ENCODE measurements at places on chromosomes 12 and 14.

DNA sequence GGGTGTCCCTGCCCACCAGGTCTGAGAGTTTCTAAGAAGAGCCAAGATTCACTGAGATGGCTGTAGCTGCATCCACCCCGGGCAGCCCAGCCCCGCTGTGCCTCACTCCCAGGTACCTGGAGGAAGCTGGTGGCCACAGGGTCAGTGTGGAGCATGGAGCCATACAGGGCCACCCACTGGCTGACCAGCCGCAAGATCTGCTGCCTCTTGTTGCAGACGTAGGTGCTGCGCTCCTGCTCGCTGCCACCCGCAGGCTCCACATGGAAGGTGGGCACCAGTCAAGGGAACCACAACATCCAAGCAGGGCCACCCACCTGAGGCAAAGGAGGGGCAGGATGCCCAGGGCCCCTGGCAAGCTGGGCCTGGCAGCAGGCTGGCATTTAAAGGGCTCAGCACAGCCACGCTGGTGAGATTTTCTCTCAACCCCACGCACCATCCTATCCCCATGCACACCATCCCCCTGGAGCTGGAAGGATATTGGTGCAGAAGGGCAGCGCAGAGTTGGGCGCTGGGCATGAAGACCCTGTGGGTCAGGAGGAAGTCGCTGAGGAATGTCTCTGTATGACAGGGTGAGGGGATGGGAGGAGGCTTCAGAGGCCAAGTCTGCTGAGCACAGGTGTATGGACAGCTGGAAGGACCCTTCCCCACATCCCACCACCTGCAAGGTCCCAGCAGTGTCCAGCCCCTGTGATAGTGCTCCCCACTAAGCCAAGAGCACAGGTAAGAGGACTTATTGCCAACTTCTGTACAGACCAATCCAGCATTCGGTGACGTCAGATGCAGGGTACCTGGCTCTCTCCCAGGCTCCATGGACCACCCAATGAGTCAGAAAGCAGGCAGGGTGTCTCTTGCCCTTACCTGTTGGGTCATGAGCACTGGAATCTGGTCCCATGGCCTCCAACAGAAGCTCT, 10.8 kb downstream of the RAPGEF3 start:
- DNase-seq, result no peak

GRCh38 chr12:470133-470532, 10.4 kb downstream of the B4GALNT3 start:
- no peak for DNase-seq

- DNase-seq, result peak; percentile 3
Measured at GRCh38 chr14:31745741-31746140, 184.5 kb downstream of the NUBPL start.

DNA sequence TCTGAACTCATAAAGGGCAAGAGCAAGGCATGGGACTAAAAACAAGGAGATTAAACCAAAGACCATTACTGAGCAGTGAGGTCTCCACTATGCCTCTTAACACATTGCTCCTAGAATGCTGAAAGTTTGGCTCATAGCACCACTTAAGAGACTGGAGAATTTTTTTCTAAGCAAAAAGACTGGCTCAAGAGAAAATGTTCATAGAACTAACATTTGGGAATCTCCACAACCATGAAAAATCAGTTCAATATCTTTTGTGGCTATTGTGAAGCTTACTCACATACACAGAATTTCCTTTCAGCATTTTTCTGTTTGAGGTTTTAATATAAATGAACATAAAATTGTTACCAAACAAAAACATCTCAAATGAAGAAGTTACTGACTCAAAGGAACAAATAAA, 255.8 kb downstream of the CCDC91 start:
- no peak for DNase-seq

DNA sequence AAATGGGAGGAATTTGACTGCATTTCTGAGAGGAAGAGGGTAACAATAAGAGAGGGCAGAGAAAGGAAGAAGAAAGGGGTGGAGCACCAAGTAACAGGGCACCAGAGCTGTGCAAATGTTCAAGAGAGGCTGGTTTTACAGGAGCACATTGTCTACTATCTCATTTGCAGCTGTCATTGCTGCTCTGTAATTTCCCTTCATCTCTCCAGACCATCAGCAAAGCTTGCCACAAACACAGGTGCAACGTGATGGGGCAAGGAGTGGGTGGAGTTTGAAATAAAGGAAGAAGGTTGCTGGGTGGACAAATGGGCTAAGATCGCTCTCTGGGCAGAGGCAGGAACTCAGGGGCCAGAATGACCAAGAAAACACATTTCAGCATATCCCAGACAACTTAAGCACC, 47.9 kb upstream of the PLEKHG6 start:
- DNase-seq, result no peak

DNA sequence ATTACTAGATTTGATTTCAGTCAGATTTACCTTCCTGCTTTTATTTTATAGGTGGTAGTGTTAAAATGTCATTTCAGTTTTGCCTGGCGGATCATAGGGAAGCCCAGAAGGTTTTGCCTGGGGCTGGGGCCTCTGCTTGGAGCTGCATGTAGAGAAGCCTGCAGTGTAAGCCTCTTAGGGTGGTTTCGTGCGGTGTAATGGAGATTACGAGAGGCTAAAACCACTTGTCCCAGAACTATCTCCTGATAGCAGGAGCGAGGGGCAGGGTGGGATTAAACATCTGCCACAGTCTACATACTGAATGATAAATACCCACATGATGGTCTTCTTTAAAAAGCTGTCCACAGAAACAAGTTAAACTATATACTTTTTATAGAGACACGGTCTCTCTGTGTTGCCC, 35.0 kb upstream of the DICER1 start:
- no peak for DNase-seq

GRCh38 chr14:36947362-36947761, 225.0 kb downstream of the SLC25A21 start:
- DNase-seq, result peak; percentile 56

DNA sequence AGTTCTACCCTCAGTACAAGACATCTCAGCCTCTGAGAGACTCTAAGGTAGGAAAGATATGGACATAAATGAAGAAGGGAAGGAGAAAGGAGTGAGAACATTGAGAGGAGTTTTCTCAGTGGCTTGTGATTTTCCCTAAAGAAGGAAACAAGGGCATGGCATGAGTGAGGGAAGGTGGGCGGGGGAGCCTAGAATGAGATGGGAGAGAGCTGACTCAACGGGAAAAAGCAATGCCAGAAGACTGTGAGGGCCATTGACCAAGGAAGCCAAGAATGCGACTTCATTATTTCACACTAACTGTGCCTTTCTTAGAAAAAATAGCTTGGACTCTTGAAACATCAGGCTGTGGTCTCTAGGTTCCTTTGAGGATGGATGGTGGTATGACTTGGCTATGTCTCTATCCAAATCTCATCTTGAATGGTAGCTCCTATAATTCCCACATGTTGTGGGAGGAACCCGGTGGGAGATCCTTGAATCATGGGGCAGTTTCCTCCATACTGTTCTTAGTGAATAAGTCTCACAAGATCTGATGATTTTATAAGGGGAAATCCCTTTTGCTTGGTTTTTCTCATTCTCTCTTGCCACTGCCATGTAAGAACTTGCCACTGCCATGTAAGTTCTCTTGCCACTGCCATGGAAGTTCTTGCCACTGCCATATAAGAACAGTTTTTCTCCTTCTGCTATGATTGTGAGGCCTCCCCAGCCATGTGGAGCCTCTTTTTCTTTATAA, 279.6 kb downstream of the NUAK1 start:
- no peak for DNase-seq
